ENCODE measurements at places on chromosomes 2 and 18. TPM values are rescaled to one million over a fixed set of nuclear protein-coding genes. Genes with fewer than 3 reads are reported as not detected.
A peak's percentile ranks its signal among the peaks of the same experiment; 100 is the strongest.

GRCh38 chr2:115305712-115306111, 863.3 kb downstream of the DPP10 start:
- no peak for DNase-seq

- DNase-seq: no peak
Measured at GRCh38 chr2:29946505-29946904, 25.1 kb upstream of the ALK start.

Gene C2orf78
- 0.51 TPM for total RNA-seq

DNA sequence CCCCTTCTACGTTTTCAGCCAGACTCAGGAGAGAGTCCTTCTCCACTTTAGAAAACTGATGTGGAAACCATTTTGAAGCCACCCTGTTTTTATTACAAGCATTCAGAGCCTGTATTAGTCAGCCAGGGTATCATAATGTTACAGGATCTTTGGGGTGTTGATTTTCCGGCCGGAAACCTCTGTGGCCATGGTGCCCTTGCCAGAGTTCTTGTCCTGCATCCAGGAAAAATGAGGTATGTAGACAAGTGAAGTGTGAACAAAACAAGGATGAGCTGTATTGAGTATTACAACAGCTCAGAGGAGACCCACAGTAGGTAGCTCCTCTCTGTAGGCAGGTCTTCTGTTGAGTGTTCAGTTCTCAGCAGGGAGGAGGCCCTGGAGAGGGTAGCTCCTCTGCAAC, 241.0 kb upstream of the COPS8 start:
- DNase-seq: no peak

Gene RFTN2
- not detected for total RNA-seq

Gene SP5
- total RNA-seq: not detected

DNA sequence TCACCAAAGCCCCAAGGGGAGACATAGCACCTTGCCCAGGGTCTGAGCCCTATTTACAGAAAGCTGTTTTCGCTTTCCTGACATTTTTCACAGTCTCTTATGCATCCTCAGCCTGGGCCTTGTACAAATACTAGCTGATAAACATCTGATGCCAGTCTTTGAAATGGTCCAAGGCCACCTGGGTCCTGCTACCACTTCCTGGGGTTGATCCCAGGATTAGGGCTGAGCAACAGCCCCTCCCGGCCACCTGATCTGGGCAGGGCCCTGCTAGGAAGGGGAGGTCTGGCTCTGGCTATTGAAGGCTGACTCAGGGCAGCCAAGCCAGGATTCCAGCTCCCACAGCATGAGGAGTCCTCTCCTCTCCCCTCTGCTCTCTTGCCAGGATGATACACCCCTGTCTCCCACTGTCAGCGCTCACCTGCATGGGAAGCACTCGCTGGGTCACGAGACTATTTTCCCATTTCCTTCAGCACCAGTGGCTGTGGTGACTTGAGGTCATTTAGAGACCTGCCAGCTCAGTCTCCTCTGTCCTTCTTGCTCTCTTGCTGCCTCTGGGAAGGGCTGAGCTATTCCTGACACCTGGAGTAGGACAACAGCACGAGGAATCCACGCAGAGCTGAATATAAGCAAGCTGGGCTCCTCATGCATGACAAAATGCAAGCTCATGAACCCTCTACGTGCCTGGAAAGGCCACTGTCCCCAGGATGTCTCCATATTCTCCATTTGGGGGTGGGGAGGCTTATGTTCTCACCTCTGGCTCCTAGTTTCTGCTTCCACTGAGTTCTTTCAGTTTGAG, 53.0 kb upstream of the LGALSL start:
- no peak for DNase-seq

Gene RESP18
- not detected for total RNA-seq

GRCh38 chr18:35387152-35387571, 10.0 kb upstream of the ZNF396 start:
- no peak for DNase-seq

DNA sequence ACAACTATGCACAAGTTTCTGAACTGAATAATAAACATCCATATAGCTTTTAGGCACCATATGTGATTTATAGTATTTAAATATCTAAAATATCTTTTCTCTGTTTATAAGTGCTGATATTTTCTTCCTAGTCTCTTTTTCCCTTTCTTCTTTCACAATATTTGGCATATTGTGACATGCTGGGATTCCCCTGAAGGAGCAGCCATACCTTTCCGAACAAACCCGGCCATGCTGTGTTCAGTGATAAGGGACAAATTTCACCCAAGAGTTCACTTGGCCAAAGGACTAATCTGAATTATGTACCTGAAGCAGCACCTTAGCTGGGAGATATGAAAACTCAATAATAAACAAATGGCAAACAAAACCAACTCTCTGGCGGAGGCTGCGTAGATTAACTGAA, 250.8 kb downstream of the RDH14 start:
- DNase-seq: no peak

- DNase-seq: no peak
Measured at GRCh38 chr2:170917219-170917913, 11.7 kb upstream of the GORASP2 start.

- DNase-seq: peak; percentile 3
Measured at GRCh38 chr2:206031162-206031784, 54.7 kb downstream of the INO80D start.

Gene FLACC1
- 0.29 TPM for total RNA-seq

DNA sequence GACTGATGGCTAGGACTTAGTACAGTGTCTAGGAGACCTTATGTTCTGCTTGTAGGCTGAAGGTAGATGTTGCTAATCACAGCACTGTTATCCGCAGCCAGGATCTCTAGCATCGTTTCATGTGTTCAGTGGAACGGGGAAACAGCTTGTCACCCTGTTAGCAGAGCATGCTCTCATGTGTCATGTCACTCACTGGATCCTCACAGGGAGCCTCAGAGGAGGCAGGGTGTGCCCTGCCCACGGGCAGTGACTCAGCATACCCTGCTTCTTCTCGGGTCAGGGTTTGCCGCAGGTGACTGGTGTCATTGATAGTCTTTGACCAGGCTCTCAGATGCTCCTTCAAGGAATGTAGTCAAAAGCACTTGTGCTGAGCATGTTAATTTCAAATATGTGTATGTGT, 44.4 kb downstream of the RPIA start:
- no peak for DNase-seq

DNA sequence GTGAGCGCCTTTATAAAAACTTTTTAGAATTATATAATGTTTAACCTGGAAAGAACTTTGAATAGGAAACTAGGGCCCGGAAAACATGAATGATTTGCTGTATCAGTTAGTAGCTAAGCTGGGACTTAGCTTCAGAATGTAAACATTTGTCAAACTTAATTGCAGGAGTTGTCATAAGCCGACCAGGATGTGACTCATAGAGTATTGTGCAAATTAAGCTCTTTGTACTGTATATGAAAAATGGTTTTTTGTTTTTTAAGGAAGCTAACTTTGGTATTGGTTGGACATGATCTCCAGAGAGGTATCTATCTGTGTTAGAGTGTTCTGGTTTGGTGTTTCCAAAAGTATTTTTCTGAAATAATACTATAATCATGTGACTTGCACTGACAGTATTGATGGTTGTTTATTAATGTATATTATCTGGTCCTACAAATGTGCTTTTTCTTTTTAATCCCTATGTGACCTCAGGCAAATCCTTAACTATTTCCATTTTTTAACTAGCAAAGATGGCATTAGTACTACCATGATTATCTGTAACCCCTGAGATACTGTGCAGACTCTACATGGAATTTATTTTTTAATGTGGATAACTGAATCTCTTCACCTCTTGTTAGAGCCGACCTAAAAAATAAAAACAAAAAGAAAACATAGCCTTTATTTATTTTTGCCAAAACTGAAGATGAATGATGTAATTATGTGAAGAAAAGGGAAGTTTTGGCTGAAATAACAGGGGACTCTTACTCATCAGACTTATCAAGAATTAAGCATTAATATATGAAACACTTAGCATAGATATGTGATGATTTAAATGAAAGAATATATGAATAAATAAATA, 11.7 kb downstream of the YIPF4 start:
- no peak for DNase-seq

DNA sequence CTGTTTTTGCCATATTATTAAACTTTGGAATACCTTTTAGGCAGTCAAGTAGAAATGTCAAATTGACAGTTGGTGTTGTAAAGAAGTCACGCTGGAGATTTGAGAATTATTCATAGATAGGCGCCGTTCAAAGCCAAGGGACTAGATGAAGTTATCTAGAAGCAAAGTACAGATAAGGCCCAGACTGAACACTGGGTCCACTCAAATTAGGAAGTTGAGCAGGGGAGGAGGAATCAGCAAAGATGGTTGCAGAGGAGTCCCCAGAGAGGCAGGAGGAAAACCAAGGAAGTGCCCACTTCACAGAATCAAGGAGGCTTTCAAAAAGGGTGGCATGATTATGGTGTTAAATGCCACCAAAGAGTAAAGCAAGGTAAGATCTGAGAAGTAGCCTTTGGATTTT, 9.6 kb upstream of the ALS2 start:
- no peak for DNase-seq

DNA sequence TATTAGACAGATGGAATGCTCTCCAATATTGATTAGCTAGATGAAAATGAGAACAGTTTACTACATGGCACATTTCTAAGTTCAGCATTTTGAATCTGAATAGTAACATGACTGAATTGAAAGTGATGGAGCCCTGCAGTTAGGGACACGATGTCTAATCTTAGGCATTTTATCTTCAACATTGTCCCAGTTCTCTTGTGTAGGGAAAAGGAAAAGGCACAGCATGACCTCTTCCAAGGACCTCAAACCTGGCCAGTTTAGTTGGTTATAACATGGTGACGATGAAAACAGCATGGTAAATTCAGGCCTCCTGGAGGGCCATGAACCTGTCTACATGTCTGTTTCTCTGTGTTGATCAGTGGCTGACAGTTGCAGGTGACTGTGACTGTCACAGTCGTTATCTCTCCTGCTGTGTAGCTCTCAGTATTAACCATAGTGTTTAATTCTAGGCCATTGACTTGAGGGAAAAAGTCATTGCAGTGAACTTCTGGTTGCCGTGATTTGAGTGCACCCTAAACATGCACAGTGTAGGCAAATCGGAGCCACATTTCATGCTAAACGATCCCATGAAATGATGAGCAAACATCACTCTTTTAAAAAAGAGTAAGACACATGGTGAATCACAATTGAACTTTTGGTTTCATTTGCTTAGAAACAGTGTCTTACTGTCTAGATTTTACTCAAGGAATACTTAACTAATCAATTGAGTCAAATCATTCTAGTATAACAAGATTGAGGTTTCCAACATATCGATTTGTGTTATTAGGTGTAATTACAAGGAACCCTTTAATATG, 129.7 kb downstream of the PHLPP1 start:
- DNase-seq: no peak

GRCh38 chr2:173153301-173153885, 77.7 kb downstream of the MAP3K20 start:
- no peak for DNase-seq

Gene GPR155
- total RNA-seq: 3.0 TPM

Data from GM12878 (cell line).